ENCODE measurements at places on chromosomes 7 and 10. TPM values are rescaled to one million over a fixed set of nuclear protein-coding genes. Genes with fewer than 3 reads are reported as not detected.

- no peaks in the 10 kb centered on the region for H3K4me1 ChIP-seq
- no peaks in the 10 kb centered on the region for H3K27me3 ChIP-seq
- H3K4me3 ChIP-seq: no peak overlapping the region
- peak; percentile 37 for DNase-seq
Observed at GRCh38 chr7:4479367-4480039, 202.6 kb upstream of the FOXK1 start.

- peaks cover 2% of the 10 kb centered on the region for H3K36me3 ChIP-seq
- H3K27me3 ChIP-seq: no peaks in the 10 kb centered on the region
- peaks cover 14% of the 10 kb centered on the region for H3K4me1 ChIP-seq
- DNase-seq: peak; percentile 53
- no peak overlapping the region for H3K4me3 ChIP-seq
Observed at GRCh38 chr7:27840313-27840712, 100.4 kb downstream of the TAX1BP1 start.

- H3K36me3 ChIP-seq: no peaks in the 10 kb centered on the region
- H3K4me1 ChIP-seq: peaks cover 4% of the 10 kb centered on the region
- H3K27ac ChIP-seq: no peak overlapping the region
- H3K27me3 ChIP-seq: peaks cover 19% of the 10 kb centered on the region
- DNase-seq: no peak
Observed at GRCh38 chr10:84545651-84546050, 217.3 kb downstream of the CCSER2 start.

GRCh38 chr10:33600381-33600780 lies 265.9 kb upstream of the NRP1 start:
- H3K27me3 ChIP-seq: peaks cover 4% of the 10 kb centered on the region
- no peak overlapping the region for H3K4me3 ChIP-seq
- H3K27ac ChIP-seq: no peak overlapping the region

DNA sequence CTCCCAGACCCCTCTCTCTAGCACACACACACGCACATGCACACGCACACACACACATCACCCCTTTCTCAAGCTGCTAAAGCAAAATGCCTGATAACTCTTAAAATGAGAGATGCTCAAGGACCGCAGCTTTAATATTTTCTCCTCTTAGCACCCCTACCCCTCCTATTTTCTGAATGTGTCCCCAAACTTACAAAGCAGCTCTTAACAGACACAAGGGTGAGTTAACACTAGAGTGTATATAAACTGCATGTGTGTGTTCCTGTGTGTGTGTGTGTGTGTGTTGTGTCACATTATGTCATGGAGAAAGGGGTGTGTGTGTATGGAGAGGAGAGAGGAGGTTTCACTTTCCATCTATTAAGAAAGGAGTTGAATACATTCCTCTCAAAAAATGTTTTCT lies 1.3 kb downstream of the PTN start:
- peaks cover 2% of the 10 kb centered on the region for H3K4me1 ChIP-seq
- no peaks in the 10 kb centered on the region for H3K36me3 ChIP-seq
- no peak overlapping the region for H3K4me3 ChIP-seq
- no peak overlapping the region for H3K27ac ChIP-seq
- DNase-seq: no peak

DNA sequence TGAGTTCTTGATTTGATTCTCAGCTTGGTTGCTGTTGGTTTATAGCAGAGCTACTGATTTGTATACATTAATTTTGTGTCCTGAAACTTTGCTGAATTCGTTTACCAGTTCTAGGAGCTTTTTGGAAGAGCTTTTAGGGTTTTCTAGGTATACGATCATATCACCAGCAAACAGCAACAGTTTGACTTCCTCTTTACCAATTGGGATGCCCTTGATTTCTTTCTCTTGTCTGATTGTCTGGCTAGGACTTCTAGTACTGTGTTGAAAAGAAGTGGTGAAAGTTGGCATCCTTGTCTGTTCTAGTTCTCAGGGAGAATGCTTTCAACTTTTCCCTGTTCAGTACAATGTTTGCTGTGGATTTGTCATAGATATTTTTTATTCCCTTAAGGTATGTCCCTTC lies 86.2 kb downstream of the PLXDC2 start:
- H3K4me1 ChIP-seq: no peaks in the 10 kb centered on the region
- no peak overlapping the region for H3K4me3 ChIP-seq
- DNase-seq: no peak
- H3K36me3 ChIP-seq: no peaks in the 10 kb centered on the region
- no peaks in the 10 kb centered on the region for H3K27me3 ChIP-seq

DNA sequence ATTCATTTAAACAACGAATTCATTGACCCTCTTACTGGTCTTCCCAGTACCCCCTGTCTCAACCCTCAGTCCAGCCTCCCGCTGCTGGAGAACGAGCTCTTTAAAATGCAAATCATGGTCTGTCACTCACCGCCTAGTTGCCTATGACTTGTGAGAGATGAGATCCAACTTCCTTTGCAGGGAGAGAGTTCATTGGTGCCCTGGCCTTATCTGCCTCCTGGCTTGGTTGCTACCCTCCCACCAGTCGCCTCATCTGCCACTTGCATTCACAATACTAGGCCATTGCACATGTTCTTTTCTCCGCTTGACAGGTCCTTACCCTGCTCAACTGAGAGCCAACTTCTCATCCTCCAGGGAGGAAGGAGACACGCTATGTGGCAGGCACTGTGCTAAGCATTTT lies 54.0 kb upstream of the MXI1 start:
- H3K27me3 ChIP-seq: peaks cover 74% of the 10 kb centered on the region
- H3K36me3 ChIP-seq: no peaks in the 10 kb centered on the region
- no peak overlapping the region for H3K27ac ChIP-seq
- H3K4me3 ChIP-seq: no peak overlapping the region
- H3K4me1 ChIP-seq: peaks cover 17% of the 10 kb centered on the region
- no peak for DNase-seq

DNA sequence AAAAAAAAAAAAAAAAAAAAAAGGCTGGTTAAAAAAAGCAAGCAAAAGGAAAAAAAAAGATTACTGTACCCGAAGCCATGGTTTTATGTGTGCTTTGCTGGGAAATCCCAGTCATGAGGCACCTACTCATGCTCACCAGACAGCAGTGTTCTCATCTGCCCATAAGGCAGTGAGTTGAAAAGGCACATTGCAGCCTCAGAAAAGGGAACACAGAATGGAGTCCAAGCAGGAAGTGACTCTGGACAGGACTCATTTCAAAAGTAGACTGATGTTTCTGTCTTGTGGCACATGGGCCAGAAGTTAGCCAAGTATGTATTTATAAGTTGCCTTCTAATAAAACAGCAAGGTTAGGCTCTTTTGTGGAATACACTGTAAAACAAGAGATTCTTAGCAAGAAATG lies 40.2 kb downstream of the PDSS1 start:
- H3K4me3 ChIP-seq: no peak overlapping the region
- peaks cover 67% of the 10 kb centered on the region for H3K36me3 ChIP-seq
- peaks cover 34% of the 10 kb centered on the region for H3K4me1 ChIP-seq
- no peaks in the 10 kb centered on the region for H3K27me3 ChIP-seq
- peak overlapping the region; percentile 80 for H3K27ac ChIP-seq

DNA sequence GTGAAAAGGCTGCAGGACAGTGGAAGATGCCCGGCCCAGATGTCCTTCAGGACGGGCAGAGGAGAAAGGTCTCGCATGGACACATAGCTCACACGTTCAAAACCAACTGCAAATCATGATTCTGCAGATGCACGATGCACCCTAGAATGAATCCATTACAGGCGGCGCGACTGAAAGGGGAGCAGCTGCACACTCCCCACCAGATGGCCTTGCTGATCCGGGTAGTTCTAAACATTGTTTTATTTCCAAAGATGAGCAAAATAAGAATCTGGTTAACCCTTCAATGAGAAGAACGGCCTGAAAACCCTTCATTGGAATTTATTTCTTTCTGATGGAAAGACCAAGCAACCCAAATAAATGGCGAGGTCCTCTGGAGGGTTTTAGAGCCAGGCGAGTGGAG lies 33.8 kb downstream of the CHST15 start:
- H3K27ac ChIP-seq: no peak overlapping the region
- H3K27me3 ChIP-seq: no peaks in the 10 kb centered on the region
- DNase-seq: no peak
- no peak overlapping the region for H3K4me3 ChIP-seq
- H3K4me1 ChIP-seq: peaks cover 15% of the 10 kb centered on the region

DNA sequence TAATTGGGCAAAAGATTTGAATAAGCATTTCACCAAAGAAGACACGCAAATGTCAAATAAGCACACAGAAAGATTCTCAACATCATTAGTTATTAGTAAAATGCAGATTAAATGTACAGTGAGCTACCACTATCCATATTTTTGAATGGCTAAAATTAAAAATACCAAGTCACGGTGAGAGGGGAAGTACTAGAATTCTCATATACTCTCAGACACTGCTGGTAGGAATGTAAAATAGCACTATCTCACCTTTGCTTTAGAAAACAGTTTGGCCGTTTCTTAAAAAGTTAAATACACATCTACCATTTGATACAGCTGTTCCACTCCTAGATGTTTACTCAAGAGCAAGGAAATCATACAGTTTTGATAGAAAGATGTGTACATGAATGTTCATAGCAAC lies 115.8 kb upstream of the CELF2 start:
- no peak overlapping the region for H3K27ac ChIP-seq
- DNase-seq: no peak
- H3K4me3 ChIP-seq: no peak overlapping the region

GRCh38 chr10:132439424-132440163 lies 42.6 kb downstream of the PWWP2B start:
- H3K4me3 ChIP-seq: no peak overlapping the region
- DNase-seq: no peak
- H3K4me1 ChIP-seq: peaks cover 9% of the 10 kb centered on the region
- no peaks in the 10 kb centered on the region for H3K27me3 ChIP-seq

DNA sequence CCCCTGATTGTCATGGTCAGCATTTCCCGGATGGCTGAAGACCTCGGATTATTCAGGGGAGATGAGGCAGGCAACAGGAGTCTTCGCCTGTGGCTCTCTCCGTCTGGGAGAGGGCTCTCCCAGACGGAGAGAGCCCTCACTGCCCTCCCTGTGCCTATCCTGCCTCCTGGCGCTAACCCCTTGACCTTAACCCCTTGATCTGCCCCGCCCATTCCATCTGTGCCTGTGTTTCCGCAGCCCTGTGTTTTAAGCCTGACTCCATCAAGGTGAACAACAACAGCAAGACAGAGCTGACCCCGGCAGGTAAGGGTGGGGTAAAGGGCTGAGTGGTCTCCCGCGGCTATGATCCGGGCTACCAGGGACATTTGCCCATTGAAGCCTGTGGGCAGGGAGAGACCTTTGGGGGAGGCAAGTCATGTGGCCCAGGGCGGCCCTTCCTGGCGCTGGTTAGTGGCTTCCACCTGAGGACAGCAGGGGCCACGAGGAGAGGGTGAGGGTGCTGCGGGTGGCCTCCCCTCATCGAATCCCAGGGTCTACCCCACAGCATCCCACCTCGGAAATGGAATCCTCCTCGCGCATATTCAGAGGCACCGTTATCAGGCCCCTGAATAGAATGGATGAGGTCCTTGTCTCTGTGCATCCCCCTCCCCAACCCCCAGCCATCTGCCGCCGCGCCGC lies 4.2 kb upstream of the MUC12 start:
- no peak for DNase-seq
- peaks cover 13% of the 10 kb centered on the region for H3K4me1 ChIP-seq
- H3K36me3 ChIP-seq: no peaks in the 10 kb centered on the region
- no peak overlapping the region for H3K27ac ChIP-seq
- H3K27me3 ChIP-seq: peaks cover 53% of the 10 kb centered on the region
- no peak overlapping the region for H3K4me3 ChIP-seq

DNA sequence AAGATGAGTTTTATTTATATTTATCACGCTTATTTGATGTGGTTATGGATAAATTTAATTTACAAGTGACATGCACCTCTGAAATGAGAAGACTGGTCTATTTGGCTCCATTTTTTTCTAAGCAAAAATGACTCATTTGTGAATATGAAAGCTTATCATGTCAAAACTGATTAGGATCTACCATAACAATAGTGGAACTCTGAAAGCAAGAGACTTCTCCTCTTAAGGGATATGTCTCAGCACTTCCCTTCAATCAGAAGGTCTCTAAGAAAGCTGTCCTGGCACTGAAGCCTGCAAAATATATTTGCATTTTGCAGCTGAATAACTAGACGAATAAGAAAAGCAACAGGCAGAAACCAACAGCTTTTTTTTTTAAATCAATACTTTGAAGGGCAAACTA lies 12.7 kb downstream of the FAS start:
- peaks cover 48% of the 10 kb centered on the region for H3K4me1 ChIP-seq
- DNase-seq: no peak
- no peak overlapping the region for H3K4me3 ChIP-seq
- H3K27me3 ChIP-seq: no peaks in the 10 kb centered on the region

- H3K4me1 ChIP-seq: no peaks in the 10 kb centered on the region
- no peaks in the 10 kb centered on the region for H3K27me3 ChIP-seq
- H3K27ac ChIP-seq: no peak overlapping the region
- no peak for DNase-seq
- H3K4me3 ChIP-seq: no peak overlapping the region
Observed at GRCh38 chr7:92478711-92479110, 965 bp upstream of the ERVW-1 start.

DNA sequence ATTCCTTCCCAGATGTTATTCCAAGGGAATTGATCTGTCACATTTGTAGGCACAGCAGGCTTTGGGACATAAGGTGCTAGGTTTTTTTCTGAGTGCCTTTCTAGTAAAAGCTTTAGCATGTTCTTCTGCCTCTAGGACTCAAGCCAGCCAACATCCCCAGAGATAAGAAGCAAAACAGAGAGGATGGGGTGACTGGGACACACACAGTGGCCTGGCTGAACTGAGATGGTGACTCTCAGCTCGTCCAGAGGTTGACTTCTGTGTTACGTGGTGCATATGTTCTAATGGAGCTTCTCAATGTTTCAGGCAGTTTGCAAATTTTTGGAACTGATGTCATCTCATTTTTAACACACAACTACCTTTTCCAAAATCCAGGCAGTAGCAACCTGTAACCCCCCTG lies 188.1 kb upstream of the CELF2 start:
- H3K4me3 ChIP-seq: no peak overlapping the region
- peaks cover 9% of the 10 kb centered on the region for H3K27me3 ChIP-seq
- no peak for DNase-seq
- H3K36me3 ChIP-seq: no peaks in the 10 kb centered on the region
- H3K27ac ChIP-seq: no peak overlapping the region

Gene FAM237B
- not detected for total RNA-seq

Gene ACBD7
- total RNA-seq: 2.0 TPM

Gene FBXW4
- 37.6 TPM for total RNA-seq

Gene HMX2
- 0.43 TPM for total RNA-seq

Gene ACHE
- not detected for total RNA-seq
